ENCODE measurements at places on chromosomes 12 and 14. TPM values are rescaled to one million over a fixed set of nuclear protein-coding genes. Genes with fewer than 3 reads are reported as not detected.

GRCh38 chr12:84247931-84248330 is 664.7 kb downstream of the SLC6A15 start:
- no peak for DNase-seq
- no peaks in the 10 kb centered on the region for H3K4me1 ChIP-seq
- H3K36me3 ChIP-seq = no peaks in the 10 kb centered on the region
- H3K4me3 ChIP-seq = no peak overlapping the region
- no peaks in the 10 kb centered on the region for H3K27me3 ChIP-seq
- no peak overlapping the region for H3K27ac ChIP-seq

- H3K27me3 ChIP-seq = peaks cover 12% of the 10 kb centered on the region
- no peak overlapping the region for H3K4me3 ChIP-seq
- H3K36me3 ChIP-seq = no peaks in the 10 kb centered on the region
- no peaks in the 10 kb centered on the region for H3K4me1 ChIP-seq
These were observed 21.2 kb downstream of the RTL1 start for GRCh38 chr14:100882026-100882967.

DNA sequence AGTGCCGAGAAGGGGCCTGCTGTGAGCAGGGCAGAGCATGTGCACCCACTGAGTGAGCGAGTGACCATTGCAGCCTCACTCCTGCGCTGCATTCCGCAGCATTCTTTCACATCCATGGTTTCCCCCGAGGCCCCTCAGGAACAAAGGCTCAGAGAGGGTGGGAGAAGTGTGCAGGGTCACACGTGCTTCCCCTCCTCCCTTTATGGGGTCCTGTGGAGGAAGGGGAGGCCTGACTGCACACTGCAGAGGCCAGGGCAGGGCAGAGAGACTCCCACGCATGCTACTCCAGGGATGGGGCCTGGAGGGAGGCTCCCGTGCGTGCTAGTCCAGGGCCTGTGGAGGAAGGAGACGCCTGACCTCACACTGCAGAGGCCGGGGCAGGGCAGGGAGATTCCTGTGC is 63.2 kb downstream of the DIO3 start:
- H3K4me3 ChIP-seq = no peak overlapping the region
- no peak overlapping the region for H3K27ac ChIP-seq
- H3K36me3 ChIP-seq = no peaks in the 10 kb centered on the region
- peaks cover 1% of the 10 kb centered on the region for H3K27me3 ChIP-seq
- H3K4me1 ChIP-seq = peaks cover 3% of the 10 kb centered on the region

- H3K36me3 ChIP-seq = no peaks in the 10 kb centered on the region
- DNase-seq = no peak
- no peak overlapping the region for H3K27ac ChIP-seq
- H3K4me1 ChIP-seq = no peaks in the 10 kb centered on the region
- no peak overlapping the region for H3K4me3 ChIP-seq
These were observed 45.5 kb downstream of the SLC38A6 start for GRCh38 chr14:61026526-61026925.

GRCh38 chr12:21988619-21989018 is 47.4 kb upstream of the ABCC9 start:
- H3K36me3 ChIP-seq = no peaks in the 10 kb centered on the region
- H3K4me3 ChIP-seq = no peak overlapping the region
- no peak for DNase-seq

DNA sequence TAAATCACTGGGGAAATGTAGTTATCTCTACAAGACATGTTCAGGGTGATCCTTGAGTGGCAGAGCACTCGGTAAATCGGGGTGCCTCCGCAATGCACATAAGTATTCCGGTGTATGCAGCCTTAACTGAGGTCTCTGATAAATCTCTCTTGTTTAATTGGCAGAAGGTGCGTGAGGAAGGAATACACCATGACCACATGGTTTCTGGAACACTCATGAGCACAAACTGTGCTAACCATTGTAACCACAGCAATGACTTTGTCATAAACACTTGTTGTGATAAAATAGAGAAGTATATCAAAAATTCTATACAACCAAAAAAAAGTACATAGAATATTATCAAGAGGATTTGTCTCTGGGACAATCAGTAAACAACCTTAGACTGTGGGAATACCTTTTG is 146.8 kb upstream of the DIO2 start:
- H3K36me3 ChIP-seq = no peaks in the 10 kb centered on the region
- no peak overlapping the region for H3K4me3 ChIP-seq
- H3K27me3 ChIP-seq = no peaks in the 10 kb centered on the region
- no peaks in the 10 kb centered on the region for H3K4me1 ChIP-seq
- no peak overlapping the region for H3K27ac ChIP-seq
- no peak for DNase-seq

- no peak overlapping the region for H3K27ac ChIP-seq
- H3K4me1 ChIP-seq = no peaks in the 10 kb centered on the region
- H3K27me3 ChIP-seq = peaks cover 10% of the 10 kb centered on the region
- H3K36me3 ChIP-seq = no peaks in the 10 kb centered on the region
- DNase-seq = no peak
These were observed 45.2 kb upstream of the MYL2 start for GRCh38 chr12:110965574-110965973.

ARHGDIB gene
- total RNA-seq = 644 TPM

GSC gene
- total RNA-seq = not detected

SLC4A8 gene
- total RNA-seq = 1.8 TPM

MTERF2 gene
- total RNA-seq = 5.7 TPM

RHOJ gene
- total RNA-seq = not detected

TAS2R46 gene
- 0.55 TPM for total RNA-seq
